ENCODE measurements at places on chromosomes 7 and 10.

DNA sequence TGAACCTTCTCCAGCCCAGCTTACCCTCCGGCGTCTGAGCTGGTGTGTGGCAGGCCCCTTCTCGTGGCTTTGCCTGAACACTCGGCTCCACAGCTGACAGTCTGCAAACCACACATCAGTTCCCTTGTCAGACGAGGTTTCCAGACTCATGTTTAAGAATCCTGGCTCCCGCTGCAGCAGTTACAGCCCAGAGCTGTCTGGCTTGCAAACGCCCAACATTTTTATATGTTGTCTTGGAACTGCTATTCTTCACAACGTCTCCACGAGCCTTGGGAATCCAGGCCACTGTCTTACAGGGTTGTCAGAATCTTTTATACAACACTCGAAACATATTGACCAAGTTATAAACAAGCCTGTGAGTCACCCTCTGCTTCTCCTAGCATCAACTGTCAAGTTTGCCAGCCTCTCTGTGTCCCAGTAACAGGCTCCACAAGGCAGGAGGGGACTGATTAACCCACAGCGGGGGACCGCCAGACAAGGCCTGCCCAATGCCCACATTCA is 68.1 kb downstream of the TNS3 start:
- DNase-seq: no peak

DNA sequence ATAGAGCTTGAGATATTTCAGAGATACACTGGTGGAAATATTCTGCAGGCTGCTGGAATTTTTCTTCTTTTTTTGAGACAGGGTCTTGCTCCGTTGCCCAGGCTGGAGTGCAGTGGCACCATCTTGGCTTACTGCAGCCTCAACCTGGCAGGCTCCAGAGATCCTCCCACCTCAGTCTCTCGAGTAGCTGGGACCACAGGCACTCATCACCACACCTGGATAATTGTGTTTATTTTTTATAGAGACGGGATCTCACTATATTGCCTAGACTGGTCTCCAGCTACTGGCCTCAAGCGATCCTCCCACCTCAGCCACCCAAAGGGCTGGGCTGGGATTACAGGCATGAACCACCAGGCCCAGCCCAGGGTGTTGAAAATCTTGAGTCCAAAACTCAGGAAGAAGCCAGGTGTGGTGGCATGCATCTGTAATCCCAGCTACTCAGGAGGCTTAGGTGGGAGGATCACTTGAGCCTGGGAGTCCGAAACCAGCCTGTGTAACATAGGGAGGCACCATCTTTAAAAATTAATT is 55.7 kb upstream of the FOXK1 start:
- no peak for DNase-seq

GRCh38 chr10:71392292-71392691 is 4.4 kb upstream of the CDH23 start:
- no peak for DNase-seq

GRCh38 chr7:4056552-4057288 is 625.4 kb upstream of the FOXK1 start:
- DNase-seq: no peak

- DNase-seq: no peak
These were observed 322.7 kb downstream of the GFRA1 start for GRCh38 chr10:115950320-115950719.

- DNase-seq: no peak
These were observed 6.3 kb downstream of the NPFFR1 start for GRCh38 chr10:70277396-70278030.

DNA sequence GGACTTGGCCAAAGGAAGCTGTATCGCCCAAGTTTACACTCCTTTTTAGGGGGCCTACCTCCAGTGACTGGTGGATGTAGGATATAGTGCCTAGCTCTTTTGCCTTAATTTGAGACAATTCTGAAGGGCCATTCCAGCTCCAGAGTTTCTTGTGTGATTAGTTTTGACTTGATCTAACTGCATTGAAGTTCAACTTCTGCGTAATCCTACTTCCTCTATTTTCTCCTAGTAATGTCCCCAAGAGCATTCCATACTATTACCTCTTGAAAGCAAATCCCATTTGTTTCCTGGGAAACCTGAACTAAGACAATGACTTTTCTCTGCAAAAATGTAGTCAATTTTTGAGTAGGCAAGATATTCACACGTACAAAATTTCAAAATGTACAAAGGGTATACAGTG is 4.7 kb upstream of the H2AZ2 start:
- DNase-seq: no peak

- DNase-seq: no peak
These were observed 63.4 kb downstream of the RAMP3 start for GRCh38 chr7:45220846-45221618.

DNA sequence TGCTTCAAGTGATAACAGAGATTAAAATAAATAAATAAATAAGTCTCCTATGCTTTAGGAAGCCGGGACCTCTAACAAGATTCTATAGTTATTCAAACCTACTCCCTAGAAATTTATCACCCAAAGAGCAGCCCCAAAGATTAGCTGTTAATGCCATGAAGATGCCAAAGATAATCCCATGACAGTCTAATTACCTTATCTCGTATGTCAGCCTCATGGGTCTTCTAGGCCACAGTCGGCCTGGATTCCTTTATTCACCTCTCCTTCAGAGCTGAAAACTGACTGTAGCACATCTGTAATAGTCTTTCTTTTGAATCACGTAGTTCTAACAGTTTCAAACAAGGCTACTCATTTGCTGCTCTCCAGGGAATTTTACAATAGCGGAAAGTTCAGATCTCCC is 24.2 kb downstream of the COL1A2 start:
- DNase-seq: no peak

GRCh38 chr10:43344051-43344450 is 27.4 kb upstream of the FXYD4 start:
- no peak for DNase-seq
